Esophagus squamous epithelium (tissue), 5 donors: ENCODE measurements at places on chromosomes 13 and 19.

DNA sequence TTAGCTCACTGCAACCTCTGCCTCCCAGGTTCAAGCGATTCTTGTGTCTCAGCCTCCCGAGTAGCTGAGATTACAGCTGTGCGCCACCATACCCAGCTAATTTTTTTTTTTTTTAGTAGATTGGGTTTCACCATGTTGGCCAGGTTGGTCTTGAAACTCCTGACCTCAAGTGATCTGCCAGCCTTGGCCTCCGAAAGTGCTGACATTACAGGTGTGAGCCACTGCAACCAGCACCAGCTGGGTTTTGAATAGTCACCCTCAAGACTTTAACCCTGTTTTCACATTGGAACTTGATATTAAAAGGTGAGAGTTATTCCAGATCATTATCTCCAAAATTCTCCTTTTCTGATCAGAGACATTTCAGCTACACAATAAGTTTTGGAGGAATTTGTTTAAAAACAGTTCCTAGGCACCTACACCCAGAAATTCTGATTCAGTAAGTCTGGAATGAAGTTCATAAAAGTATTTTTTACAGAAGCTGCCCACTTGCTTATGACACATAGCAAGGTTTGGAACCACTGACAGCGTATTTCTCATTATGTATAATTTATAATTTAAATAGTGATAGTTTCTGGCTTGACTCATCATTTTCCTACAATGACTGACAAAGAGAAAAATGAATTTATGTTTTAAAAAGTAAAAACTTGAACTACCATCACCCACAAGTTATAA, 417.3 kb downstream of the DIAPH3 start:
- no peak for DNase-seq

GRCh38 chr13:30156270-30156669, 151.1 kb downstream of the KATNAL1 start:
- no peak for DNase-seq

DNA sequence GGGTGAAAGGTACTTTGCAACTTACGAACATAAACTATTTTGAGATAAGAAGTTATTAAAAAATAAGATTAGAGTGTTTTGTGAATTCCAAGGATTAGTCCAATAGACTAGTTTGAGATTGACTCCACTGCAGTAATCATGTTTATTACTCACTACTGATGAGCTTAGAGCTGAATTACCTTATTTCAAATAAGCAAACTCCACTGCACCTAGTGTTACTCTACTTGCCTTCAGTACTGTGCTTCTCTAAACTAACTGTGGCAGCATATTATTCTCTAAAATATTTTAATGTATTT, 111.7 kb downstream of the MIPEP start:
- no peak for DNase-seq

GRCh38 chr13:42728507-42729180, 52.7 kb upstream of the FAM216B start:
- no peak for DNase-seq

- DNase-seq: no peak
These were observed 67.9 kb downstream of the NDFIP2 start for GRCh38 chr13:79548902-79549301.
